Right hindlimb (tissue), 1 donor: ENCODE measurements at places on chromosomes 2 and 18.

- DNase-seq = no peak
These were observed 1.6 kb downstream of the NEU4 start for GRCh38 chr2:241810307-241811200.

DNA sequence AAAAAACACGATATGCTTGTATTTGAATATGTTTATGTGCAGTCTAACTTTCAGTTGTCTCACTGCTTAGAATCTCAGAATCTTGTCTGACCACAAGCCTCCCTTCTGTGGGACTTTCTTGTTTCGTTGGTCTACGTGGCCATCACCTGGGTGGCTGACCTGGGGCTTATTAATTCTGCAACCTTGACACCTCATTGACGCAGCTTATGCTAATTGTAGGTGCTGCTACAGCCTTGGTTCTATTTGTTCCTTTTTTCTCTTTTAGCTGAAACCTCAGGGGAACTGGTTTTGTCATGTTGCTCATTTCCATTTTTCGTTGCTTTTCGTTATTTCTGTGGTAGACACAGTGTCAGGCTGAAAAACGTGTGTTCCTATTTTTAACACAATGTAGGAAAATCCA, 273.7 kb downstream of the SLC4A3 start:
- DNase-seq = no peak

GRCh38 chr2:66109419-66109818, 325.5 kb upstream of the MEIS1 start:
- DNase-seq = no peak

- DNase-seq = no peak
These were observed 321.3 kb upstream of the TFPI start for GRCh38 chr2:187875261-187876141.

DNA sequence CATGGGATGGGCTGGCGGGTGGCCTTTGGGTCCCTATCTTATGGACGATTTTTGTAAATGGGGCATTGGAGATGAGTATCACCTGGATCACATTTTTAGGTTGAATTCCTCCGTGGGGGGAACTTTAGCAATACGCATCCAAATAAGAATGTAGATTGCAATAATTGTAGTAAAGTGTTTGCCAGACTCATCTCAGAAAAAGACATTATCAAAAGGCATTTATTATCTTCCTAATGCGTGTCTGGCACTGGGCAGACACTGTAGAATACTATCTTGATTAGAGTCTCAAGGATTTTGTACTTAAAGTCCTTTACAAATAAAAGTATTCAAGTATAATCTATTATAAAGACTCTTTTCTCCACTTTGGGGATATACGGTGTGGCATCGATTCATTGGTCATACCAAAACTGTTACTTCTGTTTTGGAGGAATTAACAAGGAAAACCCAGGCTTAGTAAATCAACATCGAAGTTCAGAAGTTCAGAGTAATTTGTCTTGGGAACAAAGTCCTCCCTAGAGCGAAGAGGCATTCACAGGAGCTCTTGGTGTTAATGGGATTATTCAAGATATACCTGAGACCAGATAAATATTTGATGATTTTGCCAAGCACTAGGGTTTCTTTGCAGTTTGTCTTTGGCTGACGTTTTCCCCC, 578 bp upstream of the ACKR3 start:
- no peak for DNase-seq

GRCh38 chr2:159035790-159036411, 67.5 kb downstream of the TANC1 start:
- DNase-seq = no peak

DNA sequence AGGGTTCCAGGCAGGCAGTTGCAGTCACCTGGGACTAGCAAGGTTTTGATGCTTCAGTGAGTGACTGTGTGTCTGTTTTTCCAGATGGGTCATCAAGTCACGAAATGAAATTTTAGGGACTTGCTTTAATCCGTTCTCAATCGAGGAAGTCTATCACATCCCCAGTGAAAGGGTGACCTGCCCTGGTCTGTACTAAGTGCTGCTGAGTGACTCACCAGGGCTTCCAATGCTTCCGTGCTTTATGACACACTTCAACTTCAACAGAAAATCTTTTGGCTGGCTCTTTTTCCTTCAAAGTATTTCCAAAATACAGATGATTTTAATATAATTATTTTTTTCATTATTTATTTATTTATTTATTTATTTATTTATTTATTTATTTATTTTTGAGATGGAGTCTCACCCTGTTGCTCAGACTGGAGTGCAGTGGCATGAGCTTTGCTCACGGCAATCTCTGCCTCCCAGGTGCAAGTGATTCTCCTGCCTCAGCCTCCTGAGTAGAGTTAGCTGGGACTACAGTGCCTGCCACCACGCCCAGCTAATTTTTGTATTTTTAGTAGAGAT, 18.4 kb downstream of the TFCP2L1 start:
- DNase-seq = no peak

GRCh38 chr2:240229005-240229404, 88.5 kb upstream of the OTOS start:
- DNase-seq = no peak

GRCh38 chr2:101478181-101479001, 3.5 kb upstream of the RFX8 start:
- DNase-seq = no peak

DNA sequence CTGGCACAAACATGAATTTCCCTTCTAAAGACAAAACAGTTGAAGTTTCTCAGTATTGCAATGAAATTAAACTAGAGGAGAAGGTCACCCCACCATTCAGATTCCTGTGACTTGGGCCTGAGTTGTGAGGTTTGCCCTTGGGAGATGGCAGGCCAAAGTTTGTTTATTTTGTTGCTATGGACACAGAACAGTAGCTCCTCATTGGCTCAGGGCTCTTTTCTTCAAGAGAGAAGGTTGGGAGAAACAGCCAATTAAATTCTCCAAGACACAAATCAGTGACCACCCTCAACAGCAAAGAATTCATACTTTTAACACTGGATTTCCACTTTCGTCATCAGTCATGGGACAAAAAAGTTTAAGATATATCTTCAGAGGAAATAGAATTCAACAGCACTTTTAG, at the start of gene FLACC1:
Gene FLACC1 (minus strand): TSS at position 125 of the 400 bp plus-strand sequence. CDS start 5,941 bp downstream, outside the sequence.
- peak; percentile 80 for DNase-seq

DNA sequence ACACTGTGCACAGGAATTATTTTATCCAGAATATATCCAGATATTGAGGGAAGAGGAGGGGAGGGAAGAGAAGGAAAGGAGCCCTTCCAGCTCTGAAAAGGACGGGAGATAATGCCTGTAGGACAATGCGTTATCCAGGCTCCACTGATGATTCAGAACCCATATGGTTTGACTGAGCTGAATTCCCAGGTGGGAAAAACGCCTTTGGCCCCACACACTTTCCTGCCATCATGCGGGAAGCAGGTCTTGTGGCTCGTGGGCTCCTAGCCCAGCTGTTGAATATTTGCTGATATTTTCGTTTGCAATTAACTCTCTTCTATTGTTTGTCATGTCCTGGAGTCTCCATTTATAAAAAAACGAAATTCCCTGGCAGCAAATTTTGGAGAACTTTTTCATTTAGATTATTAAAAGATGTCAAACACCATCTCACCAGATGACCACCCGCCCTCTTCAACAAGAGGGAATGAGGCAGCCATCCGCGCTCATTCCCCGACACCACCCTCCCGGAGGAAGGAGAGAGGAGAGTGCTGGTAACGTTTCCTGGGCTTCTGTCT, 8.9 kb downstream of the COL6A3 start:
- DNase-seq = no peak

DNA sequence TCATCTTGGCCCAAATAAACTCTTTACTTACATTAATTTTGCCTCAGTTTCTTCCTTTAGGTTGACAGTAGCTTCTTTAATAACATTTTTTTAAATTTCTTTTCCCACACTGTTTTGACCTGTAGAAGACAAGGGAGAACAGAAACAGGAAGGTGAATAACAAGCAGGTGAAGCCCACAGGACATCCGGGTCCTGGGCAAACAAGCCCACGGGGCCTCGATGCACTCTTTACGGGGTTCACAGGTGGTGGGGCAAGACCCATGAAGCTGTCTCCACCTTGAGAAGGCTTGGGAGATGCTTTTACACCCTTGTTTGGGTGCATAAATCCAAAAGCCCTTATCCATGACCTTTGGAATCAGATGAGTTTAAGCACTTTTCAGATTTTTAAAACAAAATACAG, 301.0 kb upstream of the MGAT5 start:
- DNase-seq = no peak

GRCh38 chr2:1494906-1495305, 81.6 kb downstream of the TPO start:
- DNase-seq = no peak

DNA sequence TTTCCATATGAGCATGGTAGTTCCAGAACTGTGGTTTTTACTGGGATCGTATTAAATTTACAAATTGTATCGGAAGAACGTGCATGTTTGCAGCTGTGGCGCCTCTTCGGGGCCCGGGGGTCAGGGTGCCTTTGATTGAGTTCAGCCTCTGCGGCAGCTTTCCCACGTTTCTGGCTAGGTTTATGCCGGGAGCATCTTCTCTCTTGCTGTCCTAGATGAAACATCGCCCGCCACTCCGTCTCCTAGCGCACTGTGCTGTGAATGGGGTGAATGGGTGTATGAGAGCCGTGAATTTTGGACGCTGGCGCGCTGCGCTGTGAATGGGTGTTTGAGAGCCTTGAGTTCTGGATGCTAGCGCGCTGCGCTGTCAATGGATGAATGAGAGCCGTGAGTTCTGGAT, 12.3 kb downstream of the PDCD1 start:
- DNase-seq = peak; percentile 21

- no peak for DNase-seq
These were observed 13.8 kb upstream of the MRPL19 start for GRCh38 chr2:75632813-75633212.

- no peak for DNase-seq
These were observed 6.4 kb downstream of the MBD1 start for GRCh38 chr18:50274941-50275340.

DNA sequence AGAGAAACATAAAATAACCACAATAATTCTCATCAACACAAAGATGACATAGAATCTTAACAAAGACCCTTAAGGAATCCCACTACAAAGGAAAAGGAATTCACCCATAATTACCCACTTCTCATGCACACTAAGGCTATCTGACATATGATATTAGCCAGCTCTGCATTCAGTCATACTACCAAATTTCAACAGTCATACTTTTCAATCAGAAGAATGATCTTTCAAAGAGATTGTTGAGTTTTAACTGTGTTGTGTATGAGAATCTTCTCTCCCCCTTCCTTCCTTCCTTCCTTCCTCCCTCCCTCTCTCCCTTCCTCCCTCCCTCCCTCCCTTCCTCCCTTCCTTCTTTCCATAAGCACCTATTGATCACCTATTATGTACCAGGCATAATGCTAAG, 17.0 kb downstream of the FZD7 start:
- no peak for DNase-seq

DNA sequence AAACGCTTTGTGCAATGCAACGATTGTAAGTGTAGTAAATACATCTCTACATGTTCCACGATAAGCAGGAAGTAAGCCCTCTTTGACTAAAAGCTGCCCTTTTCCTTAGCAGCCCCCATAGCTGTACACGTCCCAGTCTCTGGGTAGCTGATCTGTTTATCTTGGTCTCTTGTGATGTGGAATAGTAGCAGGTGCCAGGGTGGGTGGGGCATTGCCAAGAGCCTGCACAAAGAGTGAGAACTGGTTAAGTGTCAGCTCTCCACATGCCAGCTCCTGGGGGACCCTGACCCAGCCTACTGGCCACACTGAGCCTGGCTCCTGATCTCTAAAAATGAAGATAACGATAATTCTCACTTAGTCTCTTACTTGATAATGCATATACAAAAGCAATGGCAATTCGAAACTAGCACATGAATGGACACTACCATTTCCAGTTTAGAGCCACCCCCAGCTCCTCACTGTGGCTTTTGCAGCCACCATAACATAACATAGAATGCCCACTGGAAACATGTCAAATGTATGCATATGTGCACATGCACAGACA, 92.3 kb downstream of the MYT1L start:
- no peak for DNase-seq

- no peak for DNase-seq
These were observed 68.3 kb upstream of the FAM110C start for GRCh38 chr2:114616-115015.

GRCh38 chr2:49959961-49960553, 805.7 kb upstream of the FSHR start:
- DNase-seq = peak; percentile 16

DNA sequence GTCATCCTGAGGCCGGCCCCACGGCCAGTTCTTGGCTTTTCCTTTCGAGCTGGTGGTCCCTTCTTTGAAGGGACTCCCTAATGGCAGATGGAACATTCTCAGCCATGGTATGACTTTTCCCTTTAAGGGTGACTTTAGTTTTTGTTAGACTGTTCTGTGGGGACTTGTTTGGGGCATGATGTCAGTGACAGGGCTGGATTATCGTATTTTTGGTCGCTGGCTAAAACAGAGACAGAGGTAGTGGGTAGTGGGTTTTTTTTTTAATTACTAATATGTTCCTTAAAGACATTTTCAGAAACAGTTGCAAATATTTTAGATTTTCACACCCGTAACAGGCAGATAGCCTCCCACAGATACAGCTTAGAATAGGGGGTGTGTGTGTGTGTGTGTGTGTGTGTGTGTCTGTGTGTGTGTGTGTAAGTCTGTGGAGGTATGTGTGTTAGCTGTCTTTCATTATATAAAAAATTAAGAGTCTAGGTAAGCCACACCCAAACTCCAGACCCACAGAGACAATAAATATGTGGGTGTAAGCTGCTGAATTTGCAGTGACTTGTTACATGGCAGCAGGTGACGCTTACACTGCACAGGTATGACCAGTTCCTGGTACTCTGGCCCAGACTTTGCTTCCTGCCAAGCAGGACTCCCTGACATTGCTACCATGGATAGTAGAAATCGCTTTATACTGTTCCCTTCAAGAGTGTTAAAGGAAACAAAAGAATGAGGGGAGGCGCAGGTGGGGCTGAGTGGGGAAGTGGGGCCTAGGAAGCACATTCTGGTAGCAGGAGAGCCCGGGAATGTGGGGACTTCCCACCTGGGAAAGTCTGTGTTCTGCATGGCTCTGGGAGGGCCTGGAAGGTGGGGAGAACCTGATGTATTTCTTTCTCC, 20.9 kb downstream of the NCK2 start:
- no peak for DNase-seq

DNA sequence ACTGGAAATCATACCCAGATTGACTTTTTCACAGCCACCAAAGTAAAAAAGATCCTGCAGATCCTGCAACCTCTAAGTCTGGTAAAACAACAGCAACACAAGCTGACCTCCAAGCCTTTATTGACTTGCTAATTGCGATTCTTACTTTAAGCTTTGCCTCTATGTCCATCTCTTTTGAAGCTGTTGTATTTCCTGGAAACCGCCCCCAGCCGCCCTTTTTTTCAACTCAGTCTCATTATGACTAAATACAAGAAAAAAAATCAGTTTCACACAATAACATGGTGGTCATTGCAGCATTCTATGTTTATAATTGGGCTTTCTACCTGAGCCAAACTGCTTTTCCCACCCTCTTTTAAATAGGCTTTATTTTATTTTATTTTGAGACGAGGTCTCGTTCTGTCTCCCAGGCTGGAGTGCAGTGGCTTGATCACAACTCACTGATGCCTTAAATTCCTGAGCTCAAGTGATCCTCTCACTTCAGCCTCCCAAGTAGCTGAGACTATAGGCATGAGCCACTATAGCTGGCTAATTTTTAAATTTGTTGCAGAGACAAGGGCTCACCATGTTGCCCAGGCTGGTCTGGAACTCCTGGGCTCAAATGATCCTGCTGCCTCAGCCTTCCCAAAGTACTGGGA, 76.2 kb downstream of the MOGAT1 start:
- no peak for DNase-seq

GRCh38 chr18:35245719-35246317, 5.0 kb downstream of the ZNF397 start:
- no peak for DNase-seq
